ENCODE measurements at places on chromosomes 1 and 21.

- DNase-seq = no peak
Measured at GRCh38 chr1:243287123-243287460, 31.3 kb downstream of the SDCCAG8 start.

DNA sequence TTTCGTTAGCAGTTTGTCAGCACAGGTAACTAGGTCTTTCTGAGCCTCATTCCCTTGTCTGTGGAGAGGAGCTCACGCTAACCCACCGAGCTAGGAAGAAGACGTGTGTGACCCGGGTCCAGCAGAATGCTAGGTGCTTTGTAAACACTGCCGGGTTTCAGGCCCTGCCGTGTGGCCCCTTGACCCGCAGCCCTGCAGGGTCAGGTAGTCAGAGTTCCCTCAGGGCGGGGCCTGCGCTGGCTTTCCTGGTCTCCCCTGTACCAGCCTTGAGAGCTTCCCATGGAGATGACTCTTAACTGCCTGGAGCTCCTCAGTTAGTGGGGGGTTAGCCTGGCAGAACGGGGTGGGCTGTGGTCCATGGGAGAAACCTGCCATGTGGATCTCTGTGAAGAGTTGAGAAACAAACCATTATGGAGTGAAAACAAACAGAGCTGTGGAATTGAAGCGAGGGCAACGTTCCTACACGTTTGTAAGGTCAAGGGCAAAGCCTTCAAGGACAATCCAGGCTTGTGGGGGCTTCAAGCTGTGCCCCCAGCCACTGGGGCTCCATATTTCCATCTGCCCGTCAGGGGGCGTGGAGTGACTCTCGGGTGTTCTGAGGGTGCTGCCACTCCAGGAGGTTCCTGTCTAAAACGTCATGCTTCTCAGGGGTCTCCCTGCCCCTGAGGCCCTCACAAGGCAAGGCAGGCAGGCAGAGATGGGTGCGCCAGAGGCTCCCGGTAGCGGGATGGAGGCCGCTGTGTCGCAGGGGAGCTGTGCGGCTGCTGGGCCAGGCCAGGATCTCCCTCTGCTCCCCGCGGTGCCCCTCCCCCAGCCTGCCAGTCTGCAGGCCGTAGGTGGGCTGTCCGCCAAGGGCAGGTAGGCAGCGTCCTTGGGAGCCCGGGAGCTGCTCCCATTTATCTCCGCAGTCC, 23.8 kb downstream of the LHX4 start:
- DNase-seq = no peak

DNA sequence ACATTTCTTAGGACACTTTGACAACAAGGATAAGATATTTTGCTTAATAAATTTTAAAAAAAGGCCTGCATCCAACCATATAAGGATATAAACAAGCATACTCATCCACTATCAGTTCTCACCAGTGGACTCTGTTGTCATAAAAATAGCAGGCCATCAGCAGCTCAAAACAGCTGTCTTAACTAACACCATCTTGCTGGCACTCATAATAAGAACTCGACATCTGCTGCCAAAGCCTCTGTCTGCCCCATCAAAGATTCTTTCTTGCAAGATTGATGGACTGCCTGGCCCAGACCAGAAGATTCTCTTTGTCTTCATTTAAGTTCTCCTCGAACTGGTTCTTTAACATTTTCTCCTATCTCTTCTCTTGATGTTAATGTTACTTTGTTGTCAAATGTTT, 10.1 kb downstream of the JMJD4 start:
- DNase-seq = no peak

GRCh38 chr21:33360281-33360680, 35.5 kb downstream of the IFNAR1 start:
- no peak for DNase-seq

GRCh38 chr1:90834886-90835660, 118.0 kb upstream of the BARHL2 start:
- no peak for DNase-seq

- no peak for DNase-seq
Measured at GRCh38 chr1:223748773-223749733, 36.7 kb downstream of the CAPN2 start.

- DNase-seq = no peak
Measured at GRCh38 chr1:47689894-47690293, 252.1 kb downstream of the FOXD2 start.

DNA sequence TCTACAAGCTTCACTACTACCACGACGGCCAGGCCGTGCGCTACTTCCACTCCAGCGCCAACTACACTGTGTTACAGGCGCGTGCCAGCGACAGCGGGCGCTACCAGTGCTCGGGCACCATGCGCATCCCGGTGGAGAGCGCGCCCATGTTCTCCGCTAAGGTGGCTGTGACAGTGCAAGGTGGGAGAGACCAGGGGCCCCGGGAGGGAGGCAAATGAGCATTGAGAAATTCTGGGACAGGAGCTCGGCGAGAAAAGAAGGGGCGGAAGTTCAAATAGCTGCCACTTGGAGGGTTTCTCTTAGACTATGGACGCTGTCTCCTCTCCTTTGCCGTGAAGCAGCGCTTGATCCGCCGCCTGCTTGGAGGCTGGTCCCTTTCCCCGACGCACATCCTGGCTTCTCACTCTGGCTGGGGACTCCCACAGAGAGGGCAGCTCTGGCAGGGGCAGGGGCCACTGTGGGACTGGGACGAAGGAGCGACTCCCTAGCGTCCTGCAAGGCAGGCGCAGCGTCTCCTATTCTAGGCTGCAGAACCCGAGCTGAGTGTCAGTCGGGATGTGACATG, 4.6 kb downstream of the FCRLB start:
- DNase-seq = no peak

- DNase-seq = no peak
Measured at GRCh38 chr1:36510418-36510817, 27.7 kb upstream of the CSF3R start.

GRCh38 chr1:185520188-185520920, 203.3 kb upstream of the IVNS1ABP start:
- no peak for DNase-seq

- no peak for DNase-seq
Measured at GRCh38 chr1:53416269-53416813, 42.9 kb upstream of the DMRTB1 start.

DNA sequence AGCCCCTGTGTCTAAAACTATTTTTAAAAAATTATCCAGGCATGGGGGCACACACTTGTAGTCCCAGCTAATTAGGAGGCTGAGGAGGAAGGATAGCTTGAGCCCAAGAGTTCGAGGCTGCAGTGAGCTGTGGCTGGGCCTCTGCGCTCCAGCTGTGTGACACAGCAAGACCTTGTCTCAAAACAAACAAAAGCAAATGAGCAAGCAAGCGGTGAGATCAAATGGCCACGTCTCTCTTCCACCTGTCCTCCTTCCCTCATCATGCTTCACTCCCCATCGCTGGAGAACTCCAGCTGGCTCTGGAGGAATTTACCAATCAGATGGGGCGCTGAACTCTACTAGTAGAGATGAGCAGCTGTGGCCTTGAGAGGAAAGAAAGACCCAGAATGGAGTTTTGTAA, 14.0 kb upstream of the REN start:
- DNase-seq = no peak

- DNase-seq = no peak
Measured at GRCh38 chr1:16981269-16981849, 939 bp upstream of the MFAP2 start.

DNA sequence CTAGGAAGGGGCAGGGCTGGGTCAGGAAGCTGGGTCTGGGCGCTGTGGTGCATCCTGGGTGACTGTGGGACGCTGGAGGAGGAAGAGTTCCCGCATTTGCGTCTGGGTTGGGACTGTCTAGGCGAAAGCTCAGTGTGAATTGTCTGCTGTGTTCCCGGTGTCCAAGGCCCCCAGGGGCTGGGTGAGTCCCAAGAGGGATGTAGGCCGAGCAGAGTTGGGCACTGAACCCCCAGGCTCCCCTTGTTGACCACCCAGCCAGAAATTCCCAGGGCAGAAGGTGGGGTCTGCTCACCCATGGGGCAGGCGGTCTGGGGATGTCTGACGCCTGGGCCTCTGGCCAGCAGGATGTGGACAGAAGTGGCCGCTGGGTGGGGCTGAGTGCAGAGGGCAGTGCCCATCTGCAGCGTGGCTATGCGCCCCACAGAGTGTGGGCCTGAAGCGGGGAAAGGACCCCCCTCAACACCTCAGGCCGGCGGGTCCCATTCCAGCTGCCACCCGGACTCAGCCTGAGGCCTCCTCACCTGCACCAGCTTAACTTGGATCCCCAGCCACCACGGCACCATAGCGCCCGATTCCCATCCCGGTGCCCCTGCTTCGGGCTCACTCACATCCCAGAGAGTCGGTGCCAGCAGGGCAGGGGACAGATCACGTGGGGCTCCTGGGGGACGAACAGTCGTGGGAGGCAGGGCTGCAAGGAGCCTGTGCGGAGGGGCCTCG, 37.0 kb upstream of the POFUT2 start:
- DNase-seq = no peak

- no peak for DNase-seq
Measured at GRCh38 chr1:50181027-50181663, 72.4 kb downstream of the ELAVL4 start.

GRCh38 chr1:226882187-226882586, 11.8 kb downstream of the PSEN2 start:
- DNase-seq = no peak

- no peak for DNase-seq
Measured at GRCh38 chr1:53061859-53062707, at the start of gene PODN. TSS of gene PODN (plus strand) at chr1:53062213. CDS start at chr1:53069856, 7,643 bp downstream.

DNA sequence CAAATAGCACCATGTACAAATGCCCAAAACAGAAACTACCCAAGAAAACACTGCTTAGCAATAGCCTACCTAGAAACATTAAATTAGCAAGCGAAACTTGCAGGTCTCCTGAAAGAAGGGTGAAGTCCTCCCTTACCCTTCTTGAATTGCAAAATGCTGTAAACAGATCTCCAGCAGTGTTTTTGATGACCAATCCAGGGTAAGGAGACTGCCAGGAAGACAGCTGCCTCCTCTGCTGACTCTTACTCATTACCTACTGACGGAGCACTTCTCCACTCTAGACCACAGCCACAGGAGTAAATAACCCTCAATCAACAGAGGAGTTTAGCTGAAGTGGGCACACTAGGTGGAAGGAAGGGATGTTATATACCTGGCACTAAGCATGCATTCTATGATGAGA, 32.2 kb upstream of the GADD45A start:
- DNase-seq = no peak

DNA sequence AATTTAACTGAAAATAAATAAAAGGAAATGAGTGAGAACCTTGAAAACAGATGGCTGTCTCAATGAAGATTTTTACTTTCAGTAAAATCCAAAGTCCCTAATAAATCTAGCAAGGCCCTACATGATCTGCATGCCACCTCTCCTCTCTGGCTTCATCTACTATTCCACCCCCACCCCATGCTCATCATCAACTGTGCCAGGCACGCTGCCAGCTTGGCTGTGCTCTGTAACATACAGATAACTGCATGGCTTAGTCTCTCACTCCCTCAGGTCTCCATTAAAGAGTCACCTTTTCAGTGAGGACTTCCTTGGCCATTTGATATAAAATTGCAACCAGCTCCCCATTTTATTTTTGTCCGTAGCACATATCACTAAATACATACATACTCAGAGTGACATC, 26.7 kb downstream of the RGSL1 start:
- no peak for DNase-seq

- DNase-seq = no peak
Measured at GRCh38 chr1:210597555-210598134, 268.9 kb downstream of the HHAT start.

DNA sequence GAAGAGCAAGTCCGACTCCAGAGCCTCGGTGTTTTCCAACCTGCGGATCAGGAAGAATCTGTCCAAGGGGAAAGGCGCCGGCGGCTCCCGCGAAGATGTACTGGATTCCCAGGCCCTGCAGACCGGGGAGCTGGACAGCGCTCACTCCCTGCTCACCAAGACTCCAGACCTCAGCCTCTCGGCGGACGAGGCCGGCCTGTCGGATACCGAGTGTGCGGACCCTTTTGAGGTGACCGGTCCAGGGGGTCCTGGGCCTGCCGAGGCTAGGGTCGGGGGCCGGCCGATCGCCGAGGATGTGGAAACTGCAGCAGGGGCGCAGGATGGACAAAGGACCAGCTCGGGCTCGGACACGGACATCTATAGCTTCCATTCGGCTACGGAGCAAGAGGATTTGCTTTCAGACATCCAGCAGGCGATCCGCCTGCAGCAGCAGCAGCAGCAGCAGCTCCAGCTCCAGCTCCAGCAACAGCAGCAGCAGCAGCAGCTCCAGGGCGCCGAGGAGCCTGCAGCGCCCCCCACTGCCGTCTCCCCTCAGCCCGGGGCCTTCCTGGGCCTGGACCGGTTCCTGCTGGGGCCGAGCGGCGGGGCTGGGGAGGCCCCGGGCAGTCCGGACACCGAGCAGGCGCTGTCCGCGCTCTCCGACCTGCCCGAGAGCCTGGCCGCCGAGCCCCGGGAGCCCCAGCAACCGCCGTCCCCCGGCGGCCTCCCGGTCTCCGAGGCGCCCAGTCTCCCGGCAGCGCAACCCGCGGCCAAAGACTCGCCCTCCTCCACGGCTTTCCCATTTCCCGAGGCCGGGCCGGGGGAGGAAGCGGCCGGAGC, 827 bp downstream of the FMN2 start:
- no peak for DNase-seq

- no peak for DNase-seq
Measured at GRCh38 chr21:41453198-41453597, 27.2 kb downstream of the MX1 start.

DNA sequence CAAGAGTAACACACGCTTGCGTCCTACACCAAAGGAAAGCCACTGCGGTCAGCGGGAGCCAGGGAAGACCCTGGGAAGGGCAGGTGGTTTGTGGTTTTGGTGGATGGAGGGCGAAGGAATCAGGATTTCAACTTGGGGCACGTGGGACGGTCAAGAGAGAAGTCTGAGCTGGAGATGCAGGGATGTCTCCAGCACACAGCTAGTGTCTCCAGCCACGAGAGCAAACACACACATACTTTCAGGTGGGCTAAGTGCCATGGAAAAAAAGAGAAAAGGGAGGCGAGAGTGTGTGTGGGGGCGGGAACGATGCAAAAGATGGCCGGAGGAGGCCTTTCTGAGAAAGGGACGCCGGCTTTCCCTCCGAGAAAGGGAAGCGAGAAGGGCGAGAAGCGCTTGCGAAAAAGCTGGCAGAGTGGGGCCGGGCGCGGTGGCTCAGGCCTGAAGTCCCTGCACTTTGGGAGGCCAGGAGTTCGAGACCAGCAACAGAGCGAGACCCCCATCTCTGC, 1.4 kb upstream of the SRRM1 start:
- DNase-seq = no peak

Measured in Panc1 (cell line).